Inflammatory macrophage (primary cell): ENCODE measurements at places on chromosomes 1 and 21.

GRCh38 chr1:229204921-229205777 is 65.8 kb upstream of the RAB4A start:
- no peak for DNase-seq

GRCh38 chr1:81165963-81166362 is 634.8 kb upstream of the ADGRL2 start:
- no peak for DNase-seq

DNA sequence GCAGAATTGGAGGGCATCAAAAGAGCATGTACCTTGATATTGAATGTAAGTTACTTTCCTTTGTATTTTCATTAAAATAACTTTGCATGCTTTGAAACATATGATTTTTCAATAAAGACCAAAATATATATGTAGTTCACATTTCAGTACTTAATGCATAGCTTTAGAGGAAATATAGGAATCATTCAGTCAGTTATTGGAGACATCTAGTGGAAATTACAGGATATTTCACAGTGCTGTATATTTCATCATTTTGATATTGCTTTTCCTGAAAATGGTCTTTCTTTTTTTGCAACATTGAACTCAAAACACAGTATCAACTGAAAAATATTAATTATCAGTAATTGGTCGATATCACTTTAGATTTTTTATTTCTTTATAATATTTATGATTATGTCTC is 375.8 kb downstream of the NCAM2 start:
- DNase-seq = no peak

DNA sequence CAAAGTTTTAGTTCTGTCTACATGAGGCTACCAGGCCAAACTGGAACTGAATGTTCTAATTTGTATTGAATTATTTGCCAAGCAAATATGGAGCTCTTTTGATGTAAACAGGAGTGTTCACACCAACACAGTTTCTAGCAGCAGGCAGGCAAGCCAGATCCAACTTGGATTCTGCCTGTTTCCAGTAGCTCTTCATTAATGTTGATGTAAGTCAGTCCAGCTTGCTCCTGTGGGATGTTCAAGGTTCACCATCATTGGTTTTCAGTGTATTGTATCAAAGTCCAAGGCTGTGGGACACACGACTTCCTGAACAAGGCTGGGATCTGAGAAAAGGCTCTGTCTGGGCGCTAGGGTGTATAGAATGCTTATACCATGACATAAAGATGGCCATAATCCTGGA is 68.1 kb downstream of the PAPPA2 start:
- no peak for DNase-seq

GRCh38 chr1:228420968-228421826 is 4.5 kb upstream of the TRIM17 start:
- DNase-seq = no peak

DNA sequence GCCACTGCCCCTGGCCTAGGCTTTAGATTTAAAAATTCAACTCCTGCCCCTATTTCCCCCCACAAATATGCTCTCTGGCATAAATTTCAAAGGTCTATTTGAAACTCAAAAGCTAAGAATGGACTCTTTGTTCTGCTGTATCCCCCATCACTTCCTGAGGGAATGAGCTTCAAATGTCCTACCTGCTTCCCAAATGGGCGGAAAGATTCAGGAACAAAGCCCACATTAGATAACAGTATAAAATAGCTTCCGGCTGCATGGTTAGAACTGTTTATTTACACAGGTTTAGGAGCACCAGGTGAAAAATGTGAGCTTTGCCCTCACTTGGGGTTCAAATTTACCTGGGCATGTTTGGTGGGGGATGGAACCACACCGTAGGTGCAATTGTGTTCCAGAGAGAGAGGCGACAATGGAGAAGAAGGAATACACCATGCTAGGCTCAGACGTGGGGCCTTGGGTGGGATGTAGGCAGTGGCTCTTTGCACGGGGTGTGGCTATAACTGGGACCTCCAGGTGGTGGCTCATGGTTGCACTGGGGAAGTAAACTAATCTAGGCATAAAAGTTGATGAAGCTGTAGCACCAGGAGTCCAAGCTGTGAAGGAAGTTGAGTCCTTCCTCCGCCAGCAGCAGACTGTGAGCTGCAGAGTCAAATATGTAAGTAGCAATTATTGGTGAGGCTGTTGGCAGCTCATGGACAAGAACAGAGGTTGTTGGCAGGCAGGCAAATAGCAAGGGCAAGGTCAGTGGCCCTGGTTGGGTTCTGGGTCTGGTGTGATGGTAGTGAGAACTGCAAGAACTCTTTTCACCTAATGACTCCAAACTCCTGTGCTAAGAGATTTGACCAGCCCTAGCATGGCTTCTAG is 41.5 kb upstream of the SRSF10 start:
- DNase-seq = no peak
